ENCODE measurements at places on chromosomes 4 and X. TPM values are rescaled to one million over a fixed set of nuclear protein-coding genes. Genes with fewer than 3 reads are reported as not detected.
A peak's percentile ranks its signal among the peaks of the same experiment; 100 is the strongest.

- no peaks in the 10 kb centered on the region for H3K27me3 ChIP-seq
- no peak overlapping the region for H3K4me3 ChIP-seq
- H3K36me3 ChIP-seq = no peaks in the 10 kb centered on the region
- no peak for DNase-seq
These were observed 566.2 kb downstream of the DACH2 start for GRCh38 chrX:86714441-86714840.

- H3K27ac ChIP-seq = no peak overlapping the region
- H3K4me1 ChIP-seq = no peaks in the 10 kb centered on the region
- no peaks in the 10 kb centered on the region for H3K36me3 ChIP-seq
- no peaks in the 10 kb centered on the region for H3K27me3 ChIP-seq
- no peak for DNase-seq
These were observed 168.7 kb upstream of the HAND2 start for GRCh38 chr4:173698557-173699262.

DNA sequence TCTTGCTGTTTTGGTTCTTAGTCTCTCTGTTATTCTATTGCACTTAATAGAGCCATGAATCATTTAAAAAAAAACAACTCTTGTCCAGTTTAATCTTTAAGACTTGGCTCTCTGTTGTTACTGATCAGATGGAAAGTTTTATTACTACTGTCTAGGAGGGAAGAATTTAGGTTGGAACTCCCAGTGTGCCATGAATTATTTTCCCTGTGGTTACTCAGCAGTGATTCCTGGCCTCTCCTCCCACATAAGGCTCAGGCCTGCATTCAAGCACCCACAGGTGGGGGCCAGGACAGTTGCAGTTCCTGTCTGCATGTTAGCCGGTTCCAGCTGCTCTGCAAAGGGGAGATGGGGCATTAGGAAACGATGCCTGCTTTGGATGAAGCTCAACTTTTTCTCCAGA is 29.8 kb upstream of the ESX1 start:
- no peaks in the 10 kb centered on the region for H3K27me3 ChIP-seq
- DNase-seq = no peak
- no peak overlapping the region for H3K27ac ChIP-seq
- H3K36me3 ChIP-seq = no peaks in the 10 kb centered on the region

- H3K27me3 ChIP-seq = no peaks in the 10 kb centered on the region
- DNase-seq = no peak
- peaks cover 16% of the 10 kb centered on the region for H3K4me1 ChIP-seq
- H3K27ac ChIP-seq = peak overlapping the region; percentile 84
- H3K4me3 ChIP-seq = peak overlapping the region; percentile 63
- H3K36me3 ChIP-seq = peaks cover 16% of the 10 kb centered on the region
These were observed 468 bp downstream of the ZMYM3 start for GRCh38 chrX:71253253-71254091.

- DNase-seq = no peak
- no peak overlapping the region for H3K4me3 ChIP-seq
- peaks cover 27% of the 10 kb centered on the region for H3K27me3 ChIP-seq
These were observed 103.7 kb downstream of the SORCS2 start for GRCh38 chr4:7295911-7296660.

GRCh38 chrX:10190367-10190766 is 33.6 kb downstream of the CLCN4 start:
- H3K36me3 ChIP-seq = no peaks in the 10 kb centered on the region
- no peaks in the 10 kb centered on the region for H3K27me3 ChIP-seq
- no peaks in the 10 kb centered on the region for H3K4me1 ChIP-seq
- no peak for DNase-seq

GRCh38 chr4:6873792-6874461 is 35.7 kb upstream of the TBC1D14 start:
- H3K27ac ChIP-seq = no peak overlapping the region
- DNase-seq = no peak
- H3K4me3 ChIP-seq = no peak overlapping the region

DNA sequence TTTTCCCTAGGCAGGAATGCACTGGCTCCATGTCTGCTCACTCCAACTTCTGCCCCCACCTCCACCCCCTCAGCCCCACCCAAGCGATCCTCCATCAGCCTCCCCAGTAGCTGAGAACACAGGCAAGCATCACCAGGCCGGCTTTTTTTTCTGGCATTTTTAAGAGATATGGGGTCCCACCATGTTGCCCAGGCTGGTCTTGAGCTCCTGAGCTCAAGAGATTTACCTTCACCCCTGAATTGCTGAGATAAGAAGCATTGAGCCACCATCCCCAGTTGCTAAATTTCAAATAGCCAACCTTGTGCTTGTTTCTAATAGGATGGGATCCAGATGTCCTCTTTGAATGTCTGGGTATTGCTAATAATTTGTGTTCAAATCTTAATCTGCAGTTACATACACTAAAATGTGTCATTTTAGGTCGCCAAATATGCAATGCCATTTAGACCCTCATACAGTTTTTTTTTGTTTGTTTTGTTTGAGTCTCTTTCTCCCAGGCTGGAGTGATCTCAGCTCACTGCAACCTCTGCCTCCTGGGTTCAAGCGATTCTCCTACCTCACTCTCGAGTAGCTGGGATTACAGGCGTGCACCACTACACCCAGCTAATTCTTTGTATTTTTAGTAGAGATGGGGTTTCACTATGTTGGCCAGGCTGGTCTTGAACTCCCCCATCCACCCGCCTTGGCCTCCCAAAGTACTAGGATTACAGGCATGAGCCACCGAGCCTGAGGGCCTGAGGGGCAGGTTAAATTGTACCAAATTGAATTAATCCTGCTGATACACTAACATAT is 8.8 kb downstream of the LARP7 start:
- no peak overlapping the region for H3K4me3 ChIP-seq
- H3K36me3 ChIP-seq = peaks cover 60% of the 10 kb centered on the region
- no peak overlapping the region for H3K27ac ChIP-seq
- H3K27me3 ChIP-seq = no peaks in the 10 kb centered on the region
- DNase-seq = no peak

GRCh38 chr4:24372881-24373280 is 211.5 kb downstream of the DHX15 start:
- no peak overlapping the region for H3K4me3 ChIP-seq
- H3K36me3 ChIP-seq = no peaks in the 10 kb centered on the region
- H3K27ac ChIP-seq = no peak overlapping the region
- DNase-seq = no peak

DNA sequence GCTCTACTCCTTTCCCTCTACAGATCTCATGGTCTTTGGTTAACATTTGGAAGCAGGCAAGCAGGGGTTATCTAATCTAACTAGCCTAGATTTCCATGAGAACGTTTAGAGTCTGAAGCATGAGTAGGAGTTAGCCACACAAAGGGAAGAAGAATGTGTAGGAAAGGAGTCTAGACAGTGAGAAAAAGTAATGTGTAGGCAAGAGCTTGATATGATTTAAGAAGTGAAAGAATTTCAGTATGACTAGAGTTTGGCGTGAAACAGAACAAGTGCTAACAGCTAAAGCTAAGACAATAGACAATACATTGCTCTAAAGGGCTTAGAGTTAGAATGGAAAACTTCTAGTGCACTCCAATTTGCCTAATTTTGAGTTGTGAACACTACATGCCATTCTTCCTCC is 10.8 kb downstream of the CXCL8 start:
- no peak for DNase-seq
- H3K27ac ChIP-seq = no peak overlapping the region
- H3K4me3 ChIP-seq = no peak overlapping the region
- H3K36me3 ChIP-seq = no peaks in the 10 kb centered on the region

GRCh38 chr4:175951794-175952193 is 113.8 kb upstream of the WDR17 start:
- no peaks in the 10 kb centered on the region for H3K4me1 ChIP-seq
- no peaks in the 10 kb centered on the region for H3K27me3 ChIP-seq
- no peak for DNase-seq
- H3K27ac ChIP-seq = no peak overlapping the region
- H3K36me3 ChIP-seq = no peaks in the 10 kb centered on the region

GRCh38 chr4:14865804-14866203 is 136.5 kb upstream of the CPEB2 start:
- no peak overlapping the region for H3K27ac ChIP-seq
- no peaks in the 10 kb centered on the region for H3K36me3 ChIP-seq
- H3K4me1 ChIP-seq = peaks cover 21% of the 10 kb centered on the region

DNA sequence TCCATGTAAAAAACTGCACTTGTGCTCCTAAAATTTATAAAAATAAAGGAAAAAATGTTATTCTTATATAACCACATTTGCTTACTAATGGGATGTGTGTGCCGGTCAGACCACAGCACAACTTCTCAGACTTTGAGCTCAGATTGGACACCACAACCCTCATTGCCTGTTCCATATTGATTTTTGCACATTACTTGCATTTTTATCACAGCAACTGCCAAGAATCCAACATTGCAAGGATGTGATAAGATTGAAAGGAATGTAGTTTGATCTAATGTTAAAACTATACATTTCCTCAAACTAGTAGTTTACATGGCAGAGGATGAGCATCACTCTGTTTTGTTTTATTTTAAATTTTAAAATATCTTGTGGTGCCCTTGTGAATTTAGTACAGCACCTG is 227.8 kb downstream of the KDR start:
- H3K27me3 ChIP-seq = no peaks in the 10 kb centered on the region
- no peaks in the 10 kb centered on the region for H3K36me3 ChIP-seq
- no peaks in the 10 kb centered on the region for H3K4me1 ChIP-seq
- H3K4me3 ChIP-seq = no peak overlapping the region

DNA sequence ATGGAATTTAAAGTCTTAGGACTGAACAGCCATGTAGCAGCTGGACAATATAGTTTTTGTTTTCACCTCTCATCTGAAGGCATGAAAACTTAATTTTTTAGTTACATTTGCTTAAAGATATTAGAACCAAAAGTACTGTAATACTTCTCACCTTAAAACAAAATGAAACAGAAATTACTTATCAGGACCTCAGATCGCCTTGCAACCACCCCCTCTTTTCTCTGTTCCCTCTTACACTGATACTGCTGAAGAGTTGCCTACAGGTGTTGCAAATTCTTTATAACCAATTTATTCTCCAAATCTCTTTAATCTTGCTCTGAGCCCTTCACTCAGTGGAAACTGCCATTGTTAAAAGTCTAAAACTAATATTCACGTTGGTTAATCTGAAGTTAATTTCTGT is 145.0 kb downstream of the SPCS3 start:
- H3K36me3 ChIP-seq = no peaks in the 10 kb centered on the region
- H3K27me3 ChIP-seq = no peaks in the 10 kb centered on the region
- no peaks in the 10 kb centered on the region for H3K4me1 ChIP-seq
- H3K4me3 ChIP-seq = no peak overlapping the region

GRCh38 chrX:153776611-153777045 is 4.2 kb upstream of the SRPK3 start:
- DNase-seq = no peak
- no peaks in the 10 kb centered on the region for H3K36me3 ChIP-seq
- no peak overlapping the region for H3K27ac ChIP-seq
- no peaks in the 10 kb centered on the region for H3K27me3 ChIP-seq
- H3K4me3 ChIP-seq = no peak overlapping the region

GRCh38 chrX:130091980-130092522 is 18.2 kb downstream of the ELF4 start:
- H3K4me3 ChIP-seq = no peak overlapping the region
- no peak overlapping the region for H3K27ac ChIP-seq
- no peaks in the 10 kb centered on the region for H3K36me3 ChIP-seq
- no peaks in the 10 kb centered on the region for H3K27me3 ChIP-seq

- no peaks in the 10 kb centered on the region for H3K4me1 ChIP-seq
- no peak for DNase-seq
- no peak overlapping the region for H3K27ac ChIP-seq
- no peak overlapping the region for H3K4me3 ChIP-seq
- no peaks in the 10 kb centered on the region for H3K36me3 ChIP-seq
These were observed 88.3 kb downstream of the IL15 start for GRCh38 chr4:141724646-141725045.

- H3K36me3 ChIP-seq = no peaks in the 10 kb centered on the region
- no peaks in the 10 kb centered on the region for H3K27me3 ChIP-seq
- H3K4me1 ChIP-seq = no peaks in the 10 kb centered on the region
- DNase-seq = no peak
These were observed 131.2 kb upstream of the GPC4 start for GRCh38 chrX:133546441-133546840.

- peaks cover 15% of the 10 kb centered on the region for H3K4me1 ChIP-seq
- peaks cover 23% of the 10 kb centered on the region for H3K27me3 ChIP-seq
- no peaks in the 10 kb centered on the region for H3K36me3 ChIP-seq
- H3K4me3 ChIP-seq = no peak overlapping the region
- no peak overlapping the region for H3K27ac ChIP-seq
These were observed 43.6 kb downstream of the WFS1 start for GRCh38 chr4:6313216-6313615.

DNA sequence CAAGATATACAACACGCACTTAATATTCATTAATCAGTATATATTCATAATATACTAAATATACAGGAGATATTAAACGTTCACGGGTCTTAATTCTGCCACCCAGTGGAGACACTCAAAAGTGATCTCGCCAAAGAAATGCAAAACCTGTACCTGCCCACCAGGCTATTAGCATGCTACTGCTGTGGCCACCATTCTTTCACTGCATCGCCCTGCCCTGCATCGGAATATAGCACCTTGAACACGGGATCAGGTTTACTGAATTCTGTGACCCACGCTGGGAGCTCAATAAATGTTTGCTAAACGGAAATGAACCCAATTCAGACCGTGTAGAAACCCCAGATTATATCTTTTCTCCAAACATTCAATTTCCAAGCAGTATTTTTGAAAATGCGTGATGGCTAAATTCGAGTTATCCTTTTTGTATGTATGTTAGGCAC is 840 bp upstream of the CLCN3 start:
- H3K27me3 ChIP-seq = no peaks in the 10 kb centered on the region
- no peaks in the 10 kb centered on the region for H3K36me3 ChIP-seq
- peaks cover 36% of the 10 kb centered on the region for H3K4me1 ChIP-seq
- H3K27ac ChIP-seq = peak overlapping the region; percentile 97
- DNase-seq = no peak

- DNase-seq = no peak
- H3K27ac ChIP-seq = no peak overlapping the region
- H3K4me1 ChIP-seq = no peaks in the 10 kb centered on the region
- no peaks in the 10 kb centered on the region for H3K27me3 ChIP-seq
- no peaks in the 10 kb centered on the region for H3K36me3 ChIP-seq
These were observed 5.7 kb downstream of the CBLL2 start for GRCh38 chrX:22278375-22278774.

DNA sequence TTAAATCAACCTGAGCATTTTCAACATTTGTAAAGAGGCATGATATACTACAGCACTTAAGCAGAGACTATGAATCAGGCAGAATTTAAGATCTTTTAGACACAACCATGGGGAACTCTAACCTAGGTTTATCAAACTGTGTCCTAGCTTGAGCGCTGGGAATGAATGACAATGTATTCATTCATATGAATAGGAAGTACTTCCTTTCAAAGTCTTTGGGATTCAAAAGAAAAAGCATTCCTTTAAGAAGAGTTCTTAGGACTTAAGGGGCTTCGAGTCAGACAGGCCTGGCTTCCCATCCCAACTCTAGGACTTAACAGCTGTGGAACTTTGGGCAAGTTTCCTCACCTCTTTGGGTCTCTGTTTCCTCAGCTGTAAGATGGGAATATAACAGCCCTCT is 104.6 kb downstream of the ANAPC4 start:
- no peaks in the 10 kb centered on the region for H3K4me1 ChIP-seq
- DNase-seq = no peak
- no peak overlapping the region for H3K27ac ChIP-seq
- H3K4me3 ChIP-seq = no peak overlapping the region
- no peaks in the 10 kb centered on the region for H3K36me3 ChIP-seq

Gene CTAG1A
- total RNA-seq = not detected

Gene UGT2B10
- total RNA-seq = not detected

Gene ACE2
- 0.81 TPM for total RNA-seq

Gene RASSF6
- 15.4 TPM for total RNA-seq

Data from suprapubic skin (tissue), 4 donors.